ENCODE measurements at places on chromosomes 16 and 17.

DNA sequence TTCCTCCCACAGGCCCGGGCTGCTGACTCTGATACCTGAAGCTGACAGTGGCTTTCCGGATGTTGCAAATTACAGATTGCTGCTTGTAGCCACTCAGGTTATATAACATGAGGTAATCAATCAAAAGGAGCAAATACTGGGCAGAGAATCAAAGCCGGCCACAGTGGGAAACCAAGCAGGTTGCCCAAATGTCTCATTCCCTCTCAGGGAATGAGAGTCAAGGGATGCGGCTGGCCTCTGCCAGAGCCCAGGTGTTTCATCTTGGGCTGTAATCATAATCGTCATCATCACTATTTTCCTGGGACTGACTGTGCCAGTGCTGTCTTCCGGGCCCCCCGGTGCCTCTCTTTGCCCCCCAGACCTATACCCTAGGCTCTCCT is 292.4 kb upstream of the FOXF1 start:
- no peak for DNase-seq

- DNase-seq = no peak
These were observed 6.7 kb upstream of the LHX1 start for GRCh38 chr17:36930583-36930900.

DNA sequence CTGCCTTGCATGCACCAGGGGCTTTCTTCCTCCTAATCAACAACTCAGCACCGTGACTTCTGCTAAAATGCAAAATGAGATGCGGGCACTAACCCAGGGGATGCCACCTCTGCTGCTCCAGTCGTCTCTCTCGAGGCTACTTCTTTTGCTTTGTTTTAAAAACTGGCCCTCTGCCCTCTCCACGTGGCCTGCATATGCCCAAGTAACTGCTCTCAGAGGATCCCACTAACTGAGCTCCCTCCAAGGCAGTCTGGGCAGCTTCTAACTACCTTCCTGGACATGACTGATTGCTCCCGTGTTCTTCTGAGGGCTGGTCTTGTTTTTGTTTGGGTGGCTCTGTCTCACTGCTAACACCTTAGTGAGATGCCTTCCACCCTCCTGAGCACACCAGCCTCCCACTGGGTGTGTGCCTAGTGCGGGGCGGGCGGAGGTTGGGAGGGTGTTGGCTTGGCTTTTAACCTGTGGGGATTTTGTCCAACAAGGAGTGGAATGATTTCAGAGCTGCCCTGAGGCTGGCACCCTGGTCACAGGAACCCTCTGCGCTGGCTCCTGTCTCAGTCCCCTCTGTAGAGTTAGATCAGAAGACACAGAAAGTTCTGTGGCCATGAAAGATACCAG is 8.9 kb upstream of the LGALS9 start:
- no peak for DNase-seq

DNA sequence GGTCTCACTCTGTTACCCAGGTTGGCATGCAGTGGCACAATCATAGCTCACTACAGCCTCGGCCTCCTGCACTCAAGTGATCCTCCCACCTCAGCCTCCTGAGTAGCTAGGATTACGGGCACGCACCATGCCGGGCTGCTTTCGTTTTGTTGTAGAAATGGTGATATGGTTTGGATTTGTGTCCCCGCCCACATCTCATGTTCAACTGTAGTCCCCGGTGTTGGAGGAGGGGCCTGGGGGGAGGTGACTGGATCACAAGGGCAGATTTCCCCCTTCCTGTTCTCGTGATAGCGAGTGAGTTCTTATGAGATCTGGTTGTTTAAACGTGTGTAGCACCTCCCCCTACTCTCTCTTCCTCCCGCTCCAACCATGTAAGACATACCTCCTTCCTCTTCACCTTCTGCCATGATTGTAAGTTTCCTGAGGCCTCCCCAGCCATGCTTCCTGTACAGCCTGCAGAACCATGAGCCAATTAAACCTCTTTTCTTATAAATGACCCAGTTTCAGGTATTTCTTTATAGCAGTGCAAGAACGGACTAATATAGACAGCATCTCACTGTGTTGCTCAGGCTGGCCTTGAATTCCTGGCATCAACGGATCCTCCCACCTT is 6.0 kb downstream of the PDZD9 start:
- peak; percentile 25 for DNase-seq

DNA sequence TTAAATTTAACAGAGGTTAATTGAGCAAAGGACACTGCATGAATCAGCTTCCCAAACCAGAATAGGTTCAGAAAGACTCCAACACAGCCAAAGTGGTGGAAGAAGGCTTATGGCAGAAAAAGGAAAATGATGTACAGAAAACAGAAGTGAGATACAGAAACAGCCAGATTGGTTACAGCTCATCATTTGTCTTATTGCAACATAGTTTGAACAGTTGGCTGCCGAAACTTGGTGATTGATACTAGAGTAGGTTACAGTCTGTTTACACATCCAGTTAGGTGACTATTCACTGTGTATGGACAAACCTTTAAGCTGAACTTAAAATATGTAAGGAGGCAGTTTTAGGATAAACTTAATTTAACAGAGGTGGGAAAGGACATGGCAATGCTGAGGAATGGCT is 18.3 kb downstream of the TMEM100 start:
- DNase-seq = no peak

- no peak for DNase-seq
These were observed 47.3 kb downstream of the MIS12 start for GRCh38 chr17:5533486-5534315.

GRCh38 chr16:57277586-57277985 is 6.9 kb downstream of the PLLP start:
- peak; percentile 68 for DNase-seq

- DNase-seq = no peak
These were observed 12.1 kb downstream of the UBN1 start for GRCh38 chr16:4859190-4859899.

GRCh38 chr16:64878940-64879339 is 242.9 kb downstream of the CDH11 start:
- no peak for DNase-seq

DNA sequence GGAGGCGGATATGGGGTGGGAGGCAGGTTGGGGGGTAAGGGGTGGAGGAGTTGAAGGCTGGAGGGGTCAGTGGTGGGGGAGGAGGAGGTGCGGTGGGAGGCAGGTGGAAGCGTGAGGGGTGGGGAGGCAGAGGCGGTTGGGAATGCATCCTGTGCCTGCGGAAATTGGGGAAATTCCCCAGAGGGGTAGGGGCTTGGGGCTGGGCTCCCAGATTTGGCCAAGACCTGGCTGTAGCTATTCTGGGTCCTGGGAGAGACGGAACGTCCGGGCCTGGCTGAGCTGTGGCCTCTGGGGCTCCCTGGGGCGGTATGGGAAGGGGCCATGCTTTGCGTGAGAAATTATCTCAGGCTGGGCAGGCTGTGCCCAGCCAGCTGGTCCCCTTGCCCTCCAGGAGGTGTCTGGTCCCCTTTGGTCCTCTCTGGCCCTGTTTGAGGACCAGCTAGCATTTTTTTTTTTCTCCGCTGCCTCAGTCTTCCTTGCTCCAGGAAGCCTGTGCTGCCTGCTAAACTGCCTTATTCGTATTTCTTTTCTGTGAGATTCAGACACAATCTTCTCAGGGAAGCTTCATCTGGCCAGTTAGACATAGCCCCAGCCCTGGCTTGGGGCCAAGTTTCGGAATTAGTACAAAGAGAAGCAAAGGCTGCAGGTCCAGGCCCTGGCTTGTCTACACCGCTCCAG is 7.3 kb upstream of the TRPV2 start:
- DNase-seq = no peak

- DNase-seq = no peak
These were observed 3.2 kb downstream of the KLHDC4 start for GRCh38 chr16:87762620-87763019.

GRCh38 chr16:29898135-29898803 is 1.1 kb downstream of the SEZ6L2 start:
- no peak for DNase-seq

DNA sequence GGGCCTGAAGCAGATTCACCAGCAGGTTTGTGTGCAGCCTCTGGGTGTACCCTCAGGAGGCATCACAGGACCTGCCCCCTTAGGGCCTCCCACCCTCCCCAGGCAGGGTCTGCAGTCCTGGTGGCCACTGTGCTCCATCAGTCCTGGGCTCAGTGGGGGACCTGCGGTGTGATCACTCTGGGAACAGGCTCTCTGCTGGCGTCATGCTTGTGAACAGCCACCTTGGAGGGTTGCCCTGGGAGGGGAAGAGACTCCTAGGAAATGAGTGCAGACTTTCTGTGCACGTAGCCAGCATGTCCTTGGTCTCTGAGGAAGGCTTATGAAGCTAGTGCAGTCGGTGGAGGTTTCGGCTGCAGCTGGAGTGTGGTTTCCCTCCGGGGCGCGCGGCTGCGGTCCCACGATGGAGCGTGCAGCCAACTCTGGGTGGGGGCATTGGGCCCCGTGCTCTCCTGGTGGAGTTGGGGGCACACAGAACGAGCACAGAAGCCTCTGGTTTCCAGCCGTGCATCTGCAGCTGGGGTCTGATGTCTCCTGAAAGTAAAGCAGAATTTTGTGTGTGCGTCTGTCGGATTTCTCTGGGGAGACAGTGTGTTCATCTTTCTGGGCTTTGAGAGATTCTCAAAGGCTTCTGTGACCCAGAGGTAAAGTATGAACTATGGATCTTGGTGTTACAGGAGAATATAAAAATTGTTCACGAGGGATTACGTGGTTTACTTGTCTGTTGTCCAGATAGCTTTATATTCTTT is 68.1 kb upstream of the ZNF750 start:
- DNase-seq = no peak

- no peak for DNase-seq
These were observed 7.0 kb upstream of the FAM83G start for GRCh38 chr17:19011581-19011980.

GRCh38 chr16:63655846-63656245 is 1466.0 kb downstream of the CDH11 start:
- DNase-seq = no peak

GRCh38 chr16:83727018-83727417 is 80.8 kb upstream of the HSBP1 start:
- DNase-seq = peak; percentile 83

- DNase-seq = no peak
These were observed 3.0 kb downstream of the GFOD2 start for GRCh38 chr16:67716097-67716496.

GRCh38 chr17:66582373-66583111 is 252.4 kb upstream of the CACNG5 start:
- no peak for DNase-seq
